ENCODE measurements at places on chromosomes 11 and 22. TPM values are rescaled to one million over a fixed set of nuclear protein-coding genes. Genes with fewer than 3 reads are reported as not detected.

The MMP27 gene
- total RNA-seq, result not detected

- H3K27me3 ChIP-seq, result no peaks in the 10 kb centered on the region
- H3K4me3 ChIP-seq, result no peak overlapping the region
Observed at GRCh38 chr11:31967404-31968130, 123.3 kb upstream of the RCN1 start.

- no peak for DNase-seq
- H3K27ac ChIP-seq, result no peak overlapping the region
- no peaks in the 10 kb centered on the region for H3K36me3 ChIP-seq
- H3K27me3 ChIP-seq, result no peaks in the 10 kb centered on the region
- H3K4me1 ChIP-seq, result peaks cover 19% of the 10 kb centered on the region
- no peak overlapping the region for H3K4me3 ChIP-seq
Observed at GRCh38 chr11:86687185-86687778, 14.9 kb upstream of the ME3 start.

DNA sequence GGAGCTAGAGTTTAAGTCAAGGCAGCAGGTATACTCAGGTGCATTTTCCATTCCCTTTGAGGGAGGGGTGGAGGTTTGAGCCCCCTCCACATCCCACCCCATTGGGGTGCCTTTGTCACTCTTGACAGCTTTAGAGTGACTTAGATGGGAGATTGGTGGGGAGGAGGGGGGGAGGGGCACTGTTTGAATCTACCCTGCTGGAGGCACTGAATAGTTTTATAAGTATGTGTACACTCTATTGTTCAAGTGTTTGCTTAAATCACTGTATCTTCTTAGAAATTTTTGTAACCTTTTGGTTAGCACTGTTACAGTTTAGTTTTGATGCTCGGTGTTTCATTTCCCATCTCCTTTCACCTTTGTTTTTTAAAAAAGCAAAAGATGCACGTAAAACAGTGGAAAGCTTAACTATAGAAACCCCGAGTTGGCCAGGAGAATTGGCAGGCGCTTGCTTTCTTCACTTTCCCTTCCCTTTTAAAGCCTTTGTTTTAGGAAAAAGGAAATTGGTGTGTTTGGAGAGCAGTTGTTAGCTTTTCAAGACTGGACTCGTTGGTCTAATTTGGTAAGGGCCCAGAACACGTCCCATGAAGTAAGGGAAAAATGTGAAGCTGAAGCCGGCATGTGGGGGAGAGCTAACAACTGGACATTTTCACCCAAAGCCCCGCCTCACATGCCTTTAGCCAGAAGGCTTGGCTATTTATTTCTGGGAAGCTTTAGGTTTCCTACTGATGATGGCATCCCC is 42.8 kb downstream of the TNRC6B start:
- peaks cover 30% of the 10 kb centered on the region for H3K4me1 ChIP-seq
- no peaks in the 10 kb centered on the region for H3K27me3 ChIP-seq
- H3K27ac ChIP-seq, result no peak overlapping the region
- H3K4me3 ChIP-seq, result no peak overlapping the region
- no peak for DNase-seq
- H3K36me3 ChIP-seq, result no peaks in the 10 kb centered on the region

- H3K4me1 ChIP-seq, result peaks cover 3% of the 10 kb centered on the region
- H3K36me3 ChIP-seq, result no peaks in the 10 kb centered on the region
- H3K27ac ChIP-seq, result peak overlapping the region; percentile 16
- no peaks in the 10 kb centered on the region for H3K27me3 ChIP-seq
Observed at GRCh38 chr22:24146791-24147353, 34.4 kb upstream of the SUSD2 start.

All from neural progenitor cell (in vitro differentiated cells).